ENCODE measurements at places on chromosomes 11 and 22. TPM values are rescaled to one million over a fixed set of nuclear protein-coding genes. Genes with fewer than 3 reads are reported as not detected.
A peak's percentile ranks its signal among the peaks of the same experiment; 100 is the strongest.

HORMAD2 gene
- not detected for total RNA-seq

PLEKHA7 gene
- 25.6 TPM for total RNA-seq

GLB1L2 gene
- total RNA-seq = 7.9 TPM

GRCh38 chr11:105092256-105093239 is 47.0 kb downstream of the CARD18 start:
- DNase-seq = no peak

- no peak for DNase-seq
Measured at GRCh38 chr11:64743591-64744543, at the start of gene RASGRP2. TSS of gene RASGRP2 (minus strand) at chr11:64744142. CDS start at chr11:64742866, 1,276 bp downstream.

- no peak for DNase-seq
Measured at GRCh38 chr22:27450448-27450847, 351.1 kb downstream of the MN1 start.

DNA sequence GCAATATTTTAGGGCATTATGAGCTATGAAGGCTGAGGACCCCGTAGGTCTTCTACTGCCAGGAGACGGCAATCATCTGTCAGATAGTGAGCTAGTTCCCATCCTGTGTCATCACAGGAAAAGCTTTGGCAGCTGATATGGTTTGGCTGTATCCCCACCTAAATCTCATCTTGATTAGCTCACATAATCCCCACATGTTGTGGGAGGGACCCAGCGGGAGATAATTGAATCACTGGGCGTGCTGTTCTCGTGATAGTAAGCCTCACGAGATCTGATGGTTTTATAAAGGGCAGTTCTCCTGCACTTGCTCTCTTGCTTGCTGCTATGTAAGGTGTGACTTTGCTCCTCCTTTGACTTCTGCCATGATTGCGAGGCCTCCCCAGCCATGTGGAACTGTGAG is 18.1 kb downstream of the CSRP3 start:
- DNase-seq = no peak

GRCh38 chr11:110000031-110000502 is 93.1 kb upstream of the ZC3H12C start:
- DNase-seq = no peak

DNA sequence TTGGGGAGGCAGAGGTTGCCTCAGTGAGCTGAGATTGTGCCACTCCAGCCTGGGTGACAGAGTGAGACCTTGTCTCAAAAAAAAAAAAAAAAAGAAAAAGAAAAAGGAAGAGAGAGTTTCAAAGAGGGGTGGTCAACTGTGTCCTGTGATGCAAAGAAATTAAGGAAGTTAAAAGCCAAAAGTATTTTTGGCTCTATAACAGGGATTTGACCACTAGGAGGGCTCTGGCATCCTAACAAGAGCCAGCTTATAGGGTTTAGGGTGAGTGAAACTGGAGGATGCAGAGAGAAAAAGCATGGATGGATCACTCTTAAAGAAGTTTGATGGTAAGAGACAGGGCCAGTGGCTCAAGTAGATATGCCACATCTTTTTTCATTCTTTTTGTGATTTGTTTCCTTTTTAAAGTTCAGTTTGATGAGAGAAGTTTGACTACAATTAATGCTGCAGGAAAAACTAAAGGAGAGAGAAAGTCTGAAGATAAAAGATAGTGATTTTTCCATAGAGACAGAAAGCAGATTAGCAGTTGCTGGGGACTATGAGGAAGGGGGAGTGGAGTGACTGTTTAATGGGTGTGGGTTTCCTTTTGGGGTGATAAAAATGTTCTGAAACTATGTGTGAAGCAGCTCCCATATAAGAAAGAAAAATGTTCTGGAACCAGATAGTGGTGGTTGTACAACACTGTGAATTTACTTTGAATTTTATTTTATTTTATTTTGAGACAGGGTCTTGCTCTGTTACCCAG is 11.1 kb upstream of the MICAL2 start:
- no peak for DNase-seq

- DNase-seq = no peak
Measured at GRCh38 chr11:96530473-96530872, 140.7 kb downstream of the JRKL start.

GRCh38 chr22:39281126-39281525 is 36.3 kb upstream of the PDGFB start:
- no peak for DNase-seq

DNA sequence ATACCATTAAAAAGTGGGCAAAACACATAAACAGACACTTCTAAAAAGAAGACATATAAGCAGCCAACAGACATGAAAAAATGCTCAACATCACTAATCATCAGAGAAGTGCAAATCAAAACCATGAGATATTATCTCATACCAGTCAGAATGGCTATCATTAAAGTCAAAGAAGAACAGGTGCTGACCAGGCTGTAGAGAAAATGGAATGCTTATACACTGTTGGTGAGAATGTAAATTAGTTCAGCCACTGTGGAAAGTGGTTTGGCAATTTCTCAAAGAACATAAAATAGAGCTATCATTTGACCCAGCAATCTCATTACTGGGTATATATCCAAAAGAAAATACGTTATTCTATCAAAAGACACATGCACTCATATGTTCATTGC is 13.5 kb downstream of the OR2AT4 start:
- no peak for DNase-seq

GRCh38 chr11:14249121-14249963 is 109.6 kb downstream of the RRAS2 start:
- peak; percentile 80 for DNase-seq

All from H1 (cell line).